Tibial nerve (tissue), 4 donors: ENCODE measurements at places on chromosomes 11 and 22.
A peak's percentile ranks its signal among the peaks of the same experiment; 100 is the strongest.

DNA sequence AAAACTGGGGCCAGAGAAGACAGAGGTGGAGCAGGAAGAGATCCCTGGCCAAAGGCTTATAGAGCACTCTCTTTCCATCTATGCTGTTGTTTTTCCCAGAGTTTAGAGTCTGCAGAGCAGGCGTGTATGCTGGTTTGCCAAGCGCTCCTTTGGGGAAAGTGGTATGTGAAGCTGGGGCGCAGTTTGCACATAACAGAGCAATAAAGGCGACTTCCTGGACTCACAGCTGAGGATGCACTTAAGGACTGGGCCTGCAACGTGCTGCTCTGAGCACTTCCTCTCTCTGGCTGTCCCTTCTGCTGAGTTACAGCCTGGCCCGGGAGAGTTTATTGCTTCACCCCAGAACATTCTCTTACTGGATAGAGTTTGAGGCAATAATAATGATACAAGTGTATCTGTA lies 41.7 kb downstream of the THAP12 start:
- H3K36me3 ChIP-seq = no peaks in the 10 kb centered on the region
- no peaks in the 10 kb centered on the region for H3K27me3 ChIP-seq
- no peak overlapping the region for H3K4me3 ChIP-seq
- H3K4me1 ChIP-seq = no peaks in the 10 kb centered on the region
- peak overlapping the region; percentile 51 for H3K27ac ChIP-seq

DNA sequence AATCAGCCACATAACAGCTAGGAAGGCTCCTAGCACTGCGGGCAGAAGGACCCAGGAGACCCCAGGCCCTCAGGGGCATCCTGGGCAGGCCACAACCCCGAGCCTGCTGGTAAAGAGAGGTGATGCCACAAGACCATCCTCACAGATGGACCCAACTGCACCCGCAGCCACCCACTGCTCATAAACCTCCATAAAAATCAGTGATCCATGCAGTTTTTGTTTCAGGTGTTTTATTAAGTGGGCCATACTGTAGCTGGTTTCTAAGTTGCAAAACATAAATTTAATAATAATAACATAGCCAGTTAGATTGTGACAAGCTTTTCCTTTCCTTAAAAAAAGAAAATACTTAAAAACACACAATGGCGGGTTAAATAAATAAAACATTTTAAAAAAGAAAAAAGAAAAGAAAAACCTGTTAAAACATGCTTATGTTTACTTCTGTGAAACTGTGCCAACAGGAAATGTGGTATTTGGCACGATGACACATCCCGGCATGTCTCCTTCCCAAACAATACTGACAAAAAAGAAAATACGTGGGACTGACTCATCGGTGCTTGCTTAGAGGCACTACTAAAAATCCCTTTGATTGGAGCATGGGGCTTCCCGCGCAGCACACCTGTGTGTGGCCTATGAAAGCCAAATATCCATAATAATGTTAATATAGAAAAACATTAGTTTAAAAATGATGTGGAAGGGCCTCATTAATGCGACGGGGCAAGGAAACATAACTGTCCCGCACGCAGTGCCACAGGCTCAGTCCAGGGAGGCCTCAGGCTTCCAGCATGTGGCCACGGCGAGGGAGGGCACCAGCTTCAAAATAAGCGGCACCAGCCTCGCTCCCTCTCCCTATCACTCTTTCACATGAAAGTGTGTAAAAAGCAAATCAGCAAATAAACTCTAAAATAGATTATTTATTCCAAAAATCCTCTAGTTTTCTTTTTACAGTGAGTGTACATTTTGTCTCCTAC lies 47.5 kb upstream of the SCUBE2 start:
- no peak for DNase-seq
- H3K27ac ChIP-seq = no peak overlapping the region
- no peak overlapping the region for H3K4me3 ChIP-seq

DNA sequence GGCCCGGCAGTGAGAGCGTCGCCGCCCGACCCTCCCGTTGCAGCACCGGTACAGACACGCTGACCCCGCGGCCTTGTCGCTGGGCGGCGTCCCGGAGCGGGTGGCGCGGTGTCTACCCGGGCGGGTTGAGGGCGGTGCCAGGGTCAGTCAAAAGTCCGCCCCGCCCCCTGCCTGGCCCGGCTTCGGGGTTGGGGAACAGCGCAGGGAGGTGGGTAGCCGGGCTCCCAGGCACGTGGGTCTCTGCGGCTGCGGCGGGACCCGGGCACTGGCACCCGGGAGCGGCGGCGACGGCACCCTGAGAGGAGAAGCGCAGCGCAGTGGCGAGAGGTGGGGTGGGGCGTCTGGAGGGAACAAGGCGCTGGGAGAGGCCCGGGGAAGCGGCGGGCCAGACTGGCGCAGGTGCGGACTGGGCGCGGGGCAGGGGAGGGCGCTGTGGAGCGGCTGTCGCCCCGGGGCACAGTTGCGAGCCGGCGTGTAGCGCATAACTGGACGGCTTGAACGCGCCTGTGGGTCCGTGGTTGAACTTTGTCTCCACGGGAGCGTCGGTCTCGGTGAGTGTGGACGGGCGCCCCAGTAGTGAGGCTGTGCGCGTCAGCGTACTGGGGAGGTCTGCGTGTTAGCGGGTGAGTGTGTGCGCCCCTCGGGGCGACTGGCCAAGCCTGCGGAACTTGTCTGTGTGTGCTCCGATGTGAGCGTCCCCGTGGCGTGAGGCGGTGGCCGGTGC lies at the start of gene P2RY2:
Gene P2RY2, plus strand, starts transcription at position 176 of the 724 bp plus-strand sequence. CDS start 15,879 bp downstream, outside the sequence.
- no peaks in the 10 kb centered on the region for H3K36me3 ChIP-seq
- H3K4me1 ChIP-seq = peaks cover 17% of the 10 kb centered on the region
- H3K27ac ChIP-seq = no peak within 1 kb of the TSS
- peak within 1 kb of the TSS; percentile 33 for H3K4me3 ChIP-seq
- DNase-seq = no peak

GRCh38 chr11:39678996-39679395 lies 1780.5 kb downstream of the LRRC4C start:
- H3K36me3 ChIP-seq = no peaks in the 10 kb centered on the region
- no peaks in the 10 kb centered on the region for H3K4me1 ChIP-seq
- no peaks in the 10 kb centered on the region for H3K27me3 ChIP-seq
- no peak overlapping the region for H3K27ac ChIP-seq
- DNase-seq = no peak
- no peak overlapping the region for H3K4me3 ChIP-seq

DNA sequence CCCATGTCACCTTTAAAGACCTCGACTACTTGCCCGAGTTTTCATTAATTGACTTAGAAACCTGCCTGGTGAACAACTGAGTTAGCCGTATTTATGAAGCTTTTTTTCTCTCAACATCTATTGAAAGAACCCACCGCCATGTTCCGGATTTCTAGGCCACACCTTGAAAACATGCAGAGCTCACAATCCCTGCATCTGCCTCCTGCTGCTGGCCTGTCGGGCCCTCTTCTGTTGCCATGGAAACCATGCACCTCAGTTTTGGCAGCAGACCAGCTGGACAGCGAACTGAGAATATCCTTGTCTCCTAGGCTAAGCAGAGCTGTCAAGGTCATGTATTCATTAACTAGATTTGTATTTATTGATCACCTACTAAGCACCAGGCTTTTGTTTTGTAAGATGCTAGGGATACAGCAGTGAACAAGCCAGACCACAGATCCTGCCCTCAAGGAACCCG lies 4.3 kb upstream of the PATZ1 start:
- DNase-seq = no peak
- no peak overlapping the region for H3K4me3 ChIP-seq

- H3K27ac ChIP-seq = no peak overlapping the region
- no peaks in the 10 kb centered on the region for H3K4me1 ChIP-seq
- H3K4me3 ChIP-seq = no peak overlapping the region
- no peaks in the 10 kb centered on the region for H3K36me3 ChIP-seq
- peaks cover 4% of the 10 kb centered on the region for H3K27me3 ChIP-seq
These were observed 102.9 kb upstream of the FGF3 start for GRCh38 chr11:69922015-69922595.

- H3K36me3 ChIP-seq = no peaks in the 10 kb centered on the region
- peak overlapping the region; percentile 99 for H3K4me3 ChIP-seq
- no peaks in the 10 kb centered on the region for H3K27me3 ChIP-seq
- H3K27ac ChIP-seq = peak overlapping the region; percentile 99
- H3K4me1 ChIP-seq = peaks cover 53% of the 10 kb centered on the region
These were observed 430 bp downstream of the DDX6 start for GRCh38 chr11:118790357-118791110.

GRCh38 chr11:23679041-23679440 lies 817.8 kb upstream of the LUZP2 start:
- H3K27me3 ChIP-seq = no peaks in the 10 kb centered on the region
- H3K4me1 ChIP-seq = no peaks in the 10 kb centered on the region
- no peak overlapping the region for H3K27ac ChIP-seq
- no peak overlapping the region for H3K4me3 ChIP-seq

DNA sequence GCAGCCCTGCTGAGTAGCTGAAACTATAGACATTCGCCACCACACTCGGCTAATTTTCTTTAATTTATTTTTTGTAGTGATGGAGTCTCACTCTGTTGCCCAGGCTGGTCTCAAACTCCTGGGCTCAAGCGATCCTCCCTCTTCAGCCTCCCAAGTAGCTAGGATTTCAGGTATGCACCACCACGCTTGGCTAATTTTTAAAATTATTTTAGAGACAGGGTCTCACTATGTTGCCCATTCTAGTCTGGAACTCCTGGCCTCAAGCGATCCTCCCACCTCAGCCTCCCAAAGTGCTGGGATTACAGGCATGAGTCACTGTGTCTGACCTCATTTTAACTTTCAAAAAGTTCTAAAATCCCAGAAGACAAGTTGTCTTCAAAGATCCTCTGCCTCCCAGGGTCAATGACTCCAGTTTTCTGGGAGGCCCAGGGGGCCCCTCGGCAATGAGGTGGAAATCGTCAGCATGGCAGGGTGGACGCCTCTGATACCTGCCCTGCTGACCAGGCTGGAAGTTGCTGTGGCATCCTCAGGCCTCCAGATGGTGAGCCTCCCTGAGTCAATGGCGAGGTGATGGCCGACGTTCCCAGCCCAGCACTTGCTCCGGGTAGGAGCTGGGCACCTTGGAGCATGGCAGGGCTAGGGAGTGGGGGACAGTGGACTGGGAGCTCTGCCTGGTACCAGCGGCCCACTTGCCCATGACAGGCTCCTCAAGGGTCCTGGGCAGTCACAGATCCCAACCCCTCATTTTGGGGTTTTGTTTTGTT lies 31.1 kb downstream of the RPL3 start:
- no peak for DNase-seq
- peaks cover 38% of the 10 kb centered on the region for H3K4me1 ChIP-seq
- H3K4me3 ChIP-seq = no peak overlapping the region
- no peaks in the 10 kb centered on the region for H3K36me3 ChIP-seq
- H3K27ac ChIP-seq = peak overlapping the region; percentile 4
- no peaks in the 10 kb centered on the region for H3K27me3 ChIP-seq
